ENCODE measurements at places on chromosomes 3 and 15.

GRCh38 chr3:136326316-136326715, 76.2 kb downstream of the PCCB start:
- DNase-seq, result no peak

DNA sequence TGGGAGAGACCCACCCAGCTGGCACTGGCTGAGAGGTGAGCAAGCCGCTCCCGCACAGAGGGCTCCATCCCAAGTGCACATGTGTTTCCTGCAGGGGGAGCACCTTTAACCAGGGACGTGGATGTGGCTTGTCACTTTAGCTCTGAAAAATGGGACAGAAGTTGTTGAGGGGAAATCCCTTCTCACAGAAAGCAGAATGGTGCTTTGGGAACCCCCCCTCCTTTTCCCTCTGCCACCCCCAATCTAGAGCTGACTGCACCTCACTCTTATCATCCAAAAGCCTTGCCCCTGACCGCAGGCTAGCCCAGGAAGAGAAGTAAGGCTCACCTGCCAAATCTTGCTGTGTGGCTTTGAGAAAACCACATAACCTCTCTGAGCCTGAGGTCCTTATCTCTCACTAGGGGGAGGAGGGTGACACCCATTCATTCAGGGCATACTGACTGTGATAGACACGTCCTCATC, 77.9 kb downstream of the RPN1 start:
- DNase-seq, result no peak

GRCh38 chr15:81859737-81860516, 185.9 kb downstream of the MEX3B start:
- DNase-seq, result no peak

DNA sequence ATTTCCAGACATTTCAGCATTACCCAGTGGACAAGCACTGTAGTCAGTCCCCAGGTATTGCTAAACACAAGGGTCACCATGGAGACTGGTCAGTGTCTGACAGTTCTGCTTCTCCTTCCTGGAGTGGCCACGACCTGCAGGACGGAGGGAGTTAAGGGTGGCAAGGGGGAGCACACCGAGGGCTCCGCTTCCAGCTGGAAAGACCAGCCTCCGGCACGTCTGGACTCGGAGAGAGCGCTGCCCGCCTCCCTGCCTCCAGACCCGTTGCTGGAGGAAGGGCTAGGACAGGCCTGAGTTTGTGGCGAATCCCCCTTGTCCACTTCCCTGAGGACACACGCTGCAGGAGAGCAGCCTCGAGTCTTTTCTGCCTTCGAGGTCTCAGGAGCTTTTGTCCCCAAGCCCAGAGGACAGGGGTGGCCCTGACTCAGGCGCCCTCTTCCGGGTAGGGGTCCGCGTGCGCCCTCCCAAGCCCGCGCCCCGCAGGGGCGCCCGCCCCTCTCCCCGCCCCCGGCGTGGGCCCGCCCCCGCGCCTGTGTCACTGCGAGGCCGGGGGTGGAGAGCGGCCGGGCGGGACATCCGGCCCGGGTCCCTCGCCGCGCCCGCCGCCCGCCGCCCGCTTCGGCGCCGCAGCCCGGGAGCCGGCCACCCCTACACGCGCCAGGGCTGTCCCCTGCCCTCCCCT, at the start of gene CHST14:
TSS of gene CHST14 (plus strand) at position 562 of the 682 bp plus-strand sequence. CDS start 230 bp downstream, outside the sequence.
- no peak for DNase-seq

- no peak for DNase-seq
Observed at GRCh38 chr3:78726545-78726944, 1041.3 kb downstream of the ROBO1 start.

GRCh38 chr15:31074321-31074720, 27.2 kb downstream of the TRPM1 start:
- DNase-seq, result no peak

GRCh38 chr3:73259291-73259690, 197.8 kb downstream of the EBLN2 start:
- no peak for DNase-seq

GRCh38 chr3:120471643-120472042, 20.9 kb upstream of the FSTL1 start:
- DNase-seq, result no peak

DNA sequence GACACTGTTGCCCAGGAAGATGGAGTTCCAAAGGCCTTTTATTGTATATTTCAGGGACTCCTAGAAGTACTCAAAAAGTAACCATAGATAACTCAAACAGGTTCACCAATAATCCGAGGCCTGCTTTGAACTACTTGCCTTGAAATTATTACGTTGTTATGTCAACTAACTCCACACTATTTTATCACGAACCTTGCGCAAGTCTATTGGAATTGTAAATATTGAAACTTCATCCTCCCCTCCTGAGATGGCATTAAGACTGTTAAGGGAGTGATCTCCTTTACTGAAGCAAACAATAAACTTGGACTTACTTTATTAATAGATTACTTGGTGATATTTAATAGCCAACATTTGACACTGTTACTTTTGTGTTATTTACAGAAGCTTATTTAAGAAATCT, 199.6 kb upstream of the GADL1 start:
- DNase-seq, result no peak

GRCh38 chr3:126040386-126040785, 43.5 kb downstream of the SLC41A3 start:
- no peak for DNase-seq

- no peak for DNase-seq
Observed at GRCh38 chr3:53844262-53845102, 1.7 kb downstream of the CHDH start.

- DNase-seq, result no peak
Observed at GRCh38 chr3:101998256-101998926, 149.1 kb downstream of the NFKBIZ start.

GRCh38 chr15:72272997-72273352, 621 bp upstream of the PARP6 start:
- DNase-seq, result no peak

GRCh38 chr3:181727341-181728032, 15.8 kb downstream of the SOX2 start:
- no peak for DNase-seq

DNA sequence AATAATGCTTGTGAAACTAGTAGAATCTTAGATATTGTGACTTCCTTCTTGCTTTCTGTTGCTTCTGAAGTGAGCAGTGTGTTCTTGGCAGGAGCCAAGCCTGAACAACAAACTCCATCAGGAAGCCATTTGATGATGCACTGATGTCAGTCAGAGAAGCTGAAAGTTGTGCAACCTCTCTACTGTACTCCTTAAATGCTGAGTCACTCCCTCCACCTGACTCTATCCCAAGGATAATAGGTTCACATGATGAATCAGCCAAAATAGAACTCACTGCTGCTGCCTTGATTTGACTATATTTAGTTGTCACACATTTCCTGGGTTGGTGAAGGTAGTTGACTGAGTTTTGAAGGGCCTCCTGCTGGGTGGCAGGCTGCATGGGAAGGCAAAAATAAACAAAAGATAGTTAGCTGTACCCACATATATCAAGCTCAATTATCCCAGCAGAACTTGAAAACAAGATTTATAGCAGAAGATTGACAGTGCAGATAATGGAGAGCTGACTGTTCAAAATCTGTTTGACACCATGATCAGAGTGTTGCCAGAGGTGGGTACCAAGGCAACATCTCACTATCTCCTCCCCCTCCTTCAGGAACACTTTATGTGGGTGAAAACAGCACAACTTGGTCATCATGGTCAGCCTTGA, 328.4 kb upstream of the DPH6 start:
- no peak for DNase-seq

- DNase-seq, result no peak
Observed at GRCh38 chr3:151171145-151171757, 31.8 kb downstream of the GPR171 start.

DNA sequence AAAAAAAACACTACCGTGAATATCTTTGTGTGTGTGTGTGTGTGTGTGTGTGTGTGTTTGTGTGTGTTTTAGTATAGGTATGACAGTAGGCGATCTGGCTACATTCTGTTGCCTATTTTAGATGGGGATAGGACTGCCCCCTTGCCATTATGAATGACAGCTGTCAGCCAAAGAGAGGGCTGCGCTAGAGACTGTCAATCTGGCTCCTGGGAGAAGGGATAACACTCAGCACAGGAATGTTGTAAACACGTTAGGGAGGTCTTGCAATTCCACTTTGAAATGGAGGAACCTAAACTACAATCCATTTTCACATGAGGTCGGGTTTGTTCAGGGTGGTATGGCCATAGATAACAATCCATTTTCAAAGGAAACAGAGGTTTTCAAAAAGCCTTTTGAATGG, 14.1 kb upstream of the ETV5 start:
- DNase-seq, result no peak

DNA sequence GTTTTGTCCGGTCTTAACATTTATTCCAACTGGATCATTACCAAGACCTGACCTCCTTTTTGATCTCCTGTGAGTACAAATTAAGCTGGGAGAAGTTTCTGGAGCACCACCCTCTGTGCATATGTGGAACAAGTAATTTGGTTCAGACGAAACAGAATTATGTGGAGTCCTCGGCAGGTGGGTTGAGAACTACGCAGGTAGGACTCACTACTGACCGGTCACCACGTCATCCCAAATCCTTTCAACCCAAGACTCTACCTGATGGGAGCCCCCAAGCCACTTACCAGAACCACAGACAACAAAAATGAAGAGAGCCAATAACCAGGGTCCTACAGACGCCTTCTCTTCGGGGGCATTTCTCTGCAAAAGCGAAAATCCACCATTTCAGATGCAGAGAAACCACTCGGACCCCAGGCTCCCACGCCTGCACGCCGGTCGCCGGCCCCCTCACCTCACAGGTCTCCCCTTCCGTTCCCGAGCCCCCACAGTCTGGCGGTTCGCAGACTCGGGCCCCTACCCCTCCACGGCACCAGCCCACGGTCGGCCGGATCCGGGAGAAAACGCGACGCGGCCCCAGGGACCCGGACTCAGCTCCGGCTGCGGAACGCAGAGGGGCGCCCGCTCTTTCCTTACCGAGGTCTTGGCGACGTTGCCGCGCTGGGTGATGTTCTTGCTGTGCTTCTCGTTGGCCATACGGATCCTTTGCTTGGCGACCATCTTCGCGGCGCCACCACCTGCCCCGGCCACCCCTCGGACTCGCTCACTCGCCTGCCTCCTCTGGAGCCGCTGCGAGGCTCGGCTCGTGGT, 674 bp downstream of the SERP1 start:
- DNase-seq, result no peak

- no peak for DNase-seq
Observed at GRCh38 chr3:50651445-50651844, 23.3 kb upstream of the DOCK3 start.

DNA sequence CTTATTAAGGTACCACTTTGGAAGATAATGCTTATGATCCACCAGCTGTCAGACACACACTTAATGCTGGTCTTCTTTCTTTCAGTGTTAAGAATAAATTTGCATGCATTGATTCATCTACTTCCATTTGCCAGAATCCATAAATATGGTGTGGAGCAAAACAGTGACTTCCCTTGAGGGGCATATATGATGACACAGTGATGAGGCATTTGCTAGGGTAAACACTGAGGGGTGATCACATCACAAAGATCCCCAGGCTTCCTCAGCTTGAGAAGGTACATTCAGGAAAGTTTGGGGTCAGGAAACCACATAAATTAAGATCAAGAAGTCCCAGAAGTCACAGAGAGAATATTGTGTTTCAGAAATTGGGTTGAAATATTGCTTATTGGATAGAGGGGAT, 9.9 kb upstream of the ZBED2 start:
- no peak for DNase-seq

DNA sequence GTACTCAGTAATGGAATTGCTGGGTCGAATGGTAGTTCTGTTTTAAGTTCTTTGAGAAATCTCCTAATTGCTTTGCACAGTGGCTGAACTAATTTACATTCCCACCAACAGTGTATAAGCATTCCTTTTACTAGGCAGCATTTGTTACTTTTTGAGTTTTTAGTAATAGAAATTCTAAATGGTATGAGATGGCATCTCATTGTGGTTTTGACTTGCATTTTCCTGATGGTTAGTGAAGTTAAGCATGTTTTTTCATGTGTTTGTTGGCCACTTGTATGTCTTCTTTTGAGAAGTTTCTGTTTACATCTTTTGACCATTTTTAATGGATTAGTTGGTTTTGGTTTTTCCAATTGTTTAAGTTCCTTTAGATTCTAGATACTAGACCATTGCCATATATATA, 28.4 kb downstream of the TP63 start:
- no peak for DNase-seq

DNA sequence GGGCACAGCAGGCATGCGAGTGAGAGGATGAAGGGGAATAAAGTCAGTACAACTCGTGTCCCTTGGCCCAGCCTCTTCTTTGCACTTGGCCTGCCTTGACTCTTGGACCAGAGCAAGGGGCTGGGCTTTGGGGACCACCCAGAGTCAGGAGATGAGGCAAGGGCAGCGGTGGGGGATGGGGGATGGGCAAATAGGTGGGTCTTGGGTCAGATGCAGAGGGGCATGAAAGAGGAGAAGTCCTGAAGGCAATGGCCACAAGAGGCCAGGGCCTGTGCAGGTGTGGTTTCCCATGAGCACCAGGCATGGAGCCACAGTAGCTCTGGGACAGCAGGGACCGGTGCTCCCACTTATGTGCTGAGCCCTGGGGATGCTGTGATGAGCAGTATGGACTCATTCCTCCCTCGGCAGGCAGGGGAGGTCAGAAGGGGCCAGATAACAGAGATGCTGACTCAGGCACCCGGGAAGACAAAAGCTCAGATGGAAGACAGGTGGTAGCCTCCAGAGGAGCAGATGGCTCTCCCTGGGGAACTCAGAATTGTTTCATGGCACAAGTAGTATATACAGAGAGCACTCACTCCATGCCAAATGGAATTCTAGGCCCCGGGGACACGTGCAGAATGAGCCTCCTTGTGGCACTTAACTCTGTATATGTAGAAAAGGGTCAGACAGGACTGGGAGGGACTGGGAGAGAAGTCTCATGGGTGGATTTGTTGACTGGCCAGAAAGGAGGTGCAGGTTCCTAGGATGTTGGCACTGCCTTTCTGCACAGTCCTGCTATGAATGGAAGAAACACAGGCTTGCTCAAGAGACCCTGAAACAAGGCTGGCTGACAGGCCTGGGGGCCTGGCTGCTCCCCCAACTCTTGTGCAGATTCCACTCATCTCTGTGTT, 14.3 kb downstream of the ZBTB47 start:
- no peak for DNase-seq

GRCh38 chr3:189683546-189684255, 52.5 kb downstream of the TP63 start:
- no peak for DNase-seq

DNA sequence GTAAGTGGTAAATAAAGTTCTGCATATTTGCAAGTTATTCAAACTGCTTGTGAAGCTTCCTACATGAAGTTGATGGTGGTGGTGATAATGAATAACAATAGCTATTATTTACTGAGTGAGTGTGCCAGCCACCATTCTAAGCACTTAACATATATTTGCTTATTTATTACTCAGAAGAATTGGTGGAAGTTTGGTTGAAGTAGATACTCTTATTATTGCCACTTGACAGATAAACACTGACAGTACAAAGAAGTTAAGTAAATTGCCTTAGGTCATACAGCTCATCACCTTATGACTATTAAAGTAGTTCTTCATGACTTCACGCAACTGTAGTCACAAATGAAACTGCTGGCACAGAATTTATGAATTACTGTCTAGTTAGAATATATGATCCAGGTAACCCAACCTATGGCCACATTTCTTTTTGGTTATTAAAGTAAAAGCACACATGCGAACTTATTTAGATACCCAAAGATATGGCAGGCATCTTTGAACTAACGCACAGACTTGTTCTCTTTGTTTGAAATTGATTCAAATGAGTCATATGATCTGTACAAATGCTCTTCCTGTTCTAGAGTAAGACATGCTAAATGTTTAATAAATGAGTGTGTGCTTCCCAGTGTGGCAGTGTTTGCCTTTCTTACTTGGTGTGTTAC, 99.8 kb upstream of the NR2F2 start:
- no peak for DNase-seq

- no peak for DNase-seq
Observed at GRCh38 chr3:77660718-77661117, 620.8 kb downstream of the ROBO2 start.

- DNase-seq, result no peak
Observed at GRCh38 chr3:58164906-58165821, 45.6 kb downstream of the DNASE1L3 start.

Measured in GOT3 (cell line).